ENCODE measurements at places on chromosomes 3 and 15.

GRCh38 chr15:84784262-84784661, 32.9 kb upstream of the ALPK3 start:
- no peak for DNase-seq

DNA sequence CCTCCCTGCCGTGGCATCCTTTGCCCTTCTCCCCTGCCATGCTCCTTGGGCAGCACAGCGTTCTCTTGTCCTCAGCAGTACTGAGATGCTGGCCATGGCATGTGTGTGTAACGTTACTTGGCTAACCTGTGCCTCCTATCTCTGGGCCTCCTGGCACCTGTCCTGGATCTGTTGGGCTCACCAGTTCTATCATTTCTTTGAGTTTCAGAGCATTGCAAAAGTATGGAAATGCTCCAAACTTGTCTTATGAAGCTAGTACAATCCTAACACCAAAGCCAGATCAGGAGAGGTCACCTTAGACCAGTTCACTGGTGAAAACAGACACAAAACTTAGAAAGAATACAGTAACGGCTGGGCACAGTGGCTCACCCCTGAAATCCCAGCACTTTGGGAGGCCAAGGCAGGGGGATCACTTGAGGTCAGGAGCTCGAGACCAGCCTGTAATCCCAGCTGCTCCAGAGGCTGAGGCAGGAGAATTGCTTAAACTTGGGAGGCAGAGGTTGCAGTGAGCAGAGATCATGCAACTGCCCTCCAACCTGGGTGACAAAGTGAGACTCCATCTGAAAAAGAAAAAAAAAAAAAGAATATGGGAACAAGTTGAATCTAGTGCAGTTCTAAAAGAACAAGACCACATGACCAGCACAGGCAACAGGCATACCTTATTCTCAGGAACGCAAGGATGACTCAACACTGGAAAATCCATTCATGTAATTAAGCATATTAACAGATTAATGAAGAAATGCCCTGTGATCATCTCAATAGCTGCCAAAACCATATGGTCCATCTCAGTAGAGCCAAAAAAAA, 62.4 kb upstream of the TRPM1 start:
- DNase-seq, result no peak

GRCh38 chr15:48569591-48570302, 75.8 kb downstream of the FBN1 start:
- no peak for DNase-seq

GRCh38 chr15:69609176-69609575, 156.6 kb downstream of the RPLP1 start:
- no peak for DNase-seq

- no peak for DNase-seq
Measured at GRCh38 chr3:132273036-132273435, 44.2 kb upstream of the ACP3 start.

DNA sequence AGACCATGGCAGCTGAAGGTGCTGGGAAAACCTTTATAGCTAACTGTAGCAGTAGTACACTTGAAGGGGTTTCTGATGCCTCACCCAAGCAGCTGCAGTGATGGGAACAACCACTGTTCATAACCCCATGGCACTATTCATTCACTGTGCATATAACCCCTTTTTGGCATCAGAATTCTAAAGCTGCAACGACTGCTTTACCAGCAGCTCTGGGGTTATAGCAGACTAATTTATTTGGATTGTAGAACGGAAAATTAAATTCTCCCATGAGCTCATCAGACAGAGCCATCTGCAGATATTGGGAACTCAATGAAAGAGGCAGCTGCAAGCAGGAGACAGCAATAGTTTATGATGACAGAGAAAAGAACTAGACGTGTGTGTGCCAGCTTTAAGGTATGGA, 28.6 kb downstream of the TFDP2 start:
- no peak for DNase-seq

GRCh38 chr3:148711981-148712666, 14.4 kb downstream of the AGTR1 start:
- DNase-seq, result no peak

GRCh38 chr15:42066764-42067415, 27.5 kb downstream of the PLA2G4D start:
- peak; percentile 6 for DNase-seq

- DNase-seq, result peak; percentile 23
Measured at GRCh38 chr3:56323986-56324420, 144.3 kb downstream of the ERC2 start.

- peak; percentile 48 for DNase-seq
Measured at GRCh38 chr3:126558336-126559071, at the start of gene C3orf22. C3orf22 (minus strand) TSS chr3:126558932; CDS start chr3:126553390, 5,542 bp downstream.

DNA sequence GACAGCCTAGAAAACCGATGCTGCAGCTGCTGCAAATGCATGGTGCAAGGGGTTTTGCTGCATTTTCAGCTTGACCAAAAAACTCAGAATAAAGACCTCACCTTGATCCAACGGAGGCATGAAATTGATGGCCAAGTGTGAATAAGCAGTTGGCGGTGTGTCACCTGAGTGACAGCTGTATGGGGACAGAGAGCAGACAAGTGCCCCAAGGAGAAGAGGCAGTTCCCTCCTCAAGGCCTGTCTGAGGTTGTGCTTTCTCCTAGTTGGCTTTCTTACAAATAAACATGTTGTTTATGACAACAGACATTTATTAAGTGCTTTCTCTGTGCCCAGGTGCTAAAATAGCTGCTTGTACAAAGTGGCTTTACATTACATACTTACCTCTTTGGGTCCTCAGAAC, 10.3 kb downstream of the PGPEP1L start:
- no peak for DNase-seq

DNA sequence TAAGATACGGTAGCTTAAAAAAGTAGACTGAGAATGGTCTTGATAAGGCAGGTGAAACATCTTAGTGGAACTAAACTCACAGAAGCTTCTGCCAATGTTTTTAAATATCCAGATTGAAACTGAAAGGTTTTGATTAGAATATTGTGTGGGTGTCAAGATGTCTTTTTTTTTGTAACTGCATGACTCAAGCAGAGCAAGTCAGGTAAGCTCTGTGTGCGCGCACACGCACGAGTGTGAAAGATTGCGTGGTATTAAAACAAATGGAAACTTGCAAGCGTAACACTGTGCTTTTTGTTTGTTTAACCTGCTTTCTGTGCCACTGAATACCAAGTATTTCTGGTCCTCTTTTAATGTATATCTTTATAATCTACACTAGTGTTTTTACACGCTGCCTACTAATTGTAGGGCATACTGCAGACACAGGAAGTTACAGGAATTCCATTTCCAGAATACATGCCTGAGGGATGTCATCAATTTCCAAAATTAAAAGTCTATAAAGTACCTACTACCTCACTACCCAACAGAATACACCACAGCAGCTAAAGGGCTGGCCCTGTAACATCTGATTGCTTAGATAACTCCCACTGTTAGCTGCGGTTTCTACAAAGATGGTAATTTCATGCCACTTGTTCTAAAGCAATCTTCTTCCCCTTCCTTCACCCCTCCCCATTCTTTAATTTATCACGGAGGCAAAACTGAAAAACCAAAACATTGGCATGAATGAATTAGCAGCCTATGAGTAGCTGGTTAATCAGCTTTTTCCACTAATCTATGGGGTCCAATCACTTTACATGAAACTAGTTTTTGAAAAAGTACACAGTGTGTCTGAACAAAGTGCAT, 472.8 kb downstream of the SHQ1 start:
- no peak for DNase-seq

DNA sequence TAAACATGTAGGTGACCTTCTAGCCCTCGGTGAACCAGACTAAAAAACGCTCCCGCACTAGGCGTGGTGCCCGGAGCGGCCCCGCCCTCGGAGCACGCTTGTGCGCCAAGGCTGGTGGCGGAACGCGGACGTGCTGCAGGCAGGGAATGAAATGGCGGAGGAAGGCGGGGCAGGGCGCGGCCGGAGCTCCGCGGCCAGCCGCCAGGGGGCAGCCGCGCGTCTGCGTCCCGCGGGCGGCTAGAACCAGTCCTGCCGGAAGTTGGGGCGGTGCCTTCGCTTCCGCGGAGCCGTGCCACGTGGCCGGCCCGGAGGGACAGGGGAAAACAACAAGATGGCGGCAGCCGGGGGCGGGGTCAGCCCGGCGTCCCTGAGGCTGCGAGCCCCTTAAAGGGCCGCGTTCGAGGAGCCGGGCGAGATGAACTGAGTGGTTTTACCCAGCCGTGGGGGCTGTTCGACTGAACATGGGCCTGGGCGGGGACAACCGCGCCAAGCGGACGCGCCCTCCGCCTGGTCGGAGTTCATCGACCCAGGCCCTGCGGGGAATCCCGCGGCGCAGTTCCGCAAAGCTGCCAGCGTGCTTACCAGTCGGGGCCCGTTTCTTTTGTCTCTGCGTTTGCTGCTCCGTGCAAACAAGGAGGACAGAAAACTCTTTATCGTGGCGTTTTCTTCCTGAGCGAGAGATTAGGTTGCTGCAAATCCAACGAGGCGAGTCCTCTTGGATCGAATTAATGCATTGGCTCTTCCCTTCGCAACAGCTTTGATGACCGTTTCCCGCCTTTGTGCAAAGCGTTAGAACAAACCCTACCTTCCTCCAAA, 90.9 kb upstream of the CHD2 start:
- peak; percentile 99 for DNase-seq

- DNase-seq, result no peak
Measured at GRCh38 chr15:81031203-81031602, 30.5 kb downstream of the TLNRD1 start.

- no peak for DNase-seq
Measured at GRCh38 chr3:157333551-157333991, 103.1 kb upstream of the PTX3 start.

GRCh38 chr3:142596726-142597088, 514 bp downstream of the PLS1 start:
- DNase-seq, result no peak

GRCh38 chr3:157501863-157502262, 1.4 kb downstream of the VEPH1 start:
- DNase-seq, result no peak

- no peak for DNase-seq
Measured at GRCh38 chr15:53758412-53758811, 1.1 kb downstream of the WDR72 start.

DNA sequence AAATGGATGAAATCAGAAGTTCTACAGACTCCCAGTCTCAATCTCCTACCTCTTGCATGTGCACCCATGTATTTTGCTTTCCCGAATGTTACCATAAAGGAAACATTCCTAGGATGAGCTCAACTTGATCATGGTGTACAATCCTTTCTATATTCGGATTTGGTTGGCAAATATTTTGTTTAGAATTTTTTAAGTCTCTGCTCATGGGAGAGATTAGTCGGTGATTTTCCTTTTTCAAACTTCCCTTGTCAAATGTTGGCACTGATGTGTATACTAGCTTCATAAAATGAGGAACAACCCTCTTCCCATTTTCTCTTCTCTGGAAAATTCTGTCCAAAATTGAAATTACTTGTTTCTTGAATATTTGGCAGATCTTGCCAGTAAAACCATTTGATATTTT, 317.6 kb upstream of the RASGRP1 start:
- DNase-seq, result no peak

GRCh38 chr3:141996437-141996836, 120.0 kb downstream of the ATP1B3 start:
- no peak for DNase-seq

DNA sequence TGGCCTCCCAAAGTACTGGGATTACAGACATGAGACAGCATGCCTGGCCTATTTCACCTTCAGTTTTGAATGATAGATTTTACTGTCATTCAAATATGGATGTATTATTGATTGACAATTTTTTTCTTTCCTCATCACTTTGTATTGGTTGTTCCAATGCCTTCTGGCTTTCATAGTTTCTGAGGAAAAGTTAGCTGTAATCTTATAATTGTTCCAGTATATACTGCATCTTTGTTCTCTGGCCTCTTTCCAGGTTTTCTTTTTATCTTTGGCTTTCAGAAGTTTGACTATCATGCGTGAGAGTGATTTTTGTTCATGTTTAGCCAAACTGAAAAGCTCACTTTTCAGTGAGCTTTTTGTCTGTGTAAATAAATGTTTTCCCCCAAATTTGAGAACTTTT, 157.1 kb downstream of the RSRC1 start:
- no peak for DNase-seq

GRCh38 chr15:60871731-60872130, 357.4 kb downstream of the RORA start:
- DNase-seq, result no peak

- DNase-seq, result peak; percentile 69
Measured at GRCh38 chr3:44554626-44555592, at the start of gene ZKSCAN7. ZKSCAN7 (plus strand) TSS chr3:44555193; CDS start chr3:44557048, 1,855 bp downstream.

- no peak for DNase-seq
Measured at GRCh38 chr3:108548304-108548703, 37.9 kb upstream of the MYH15 start.

DNA sequence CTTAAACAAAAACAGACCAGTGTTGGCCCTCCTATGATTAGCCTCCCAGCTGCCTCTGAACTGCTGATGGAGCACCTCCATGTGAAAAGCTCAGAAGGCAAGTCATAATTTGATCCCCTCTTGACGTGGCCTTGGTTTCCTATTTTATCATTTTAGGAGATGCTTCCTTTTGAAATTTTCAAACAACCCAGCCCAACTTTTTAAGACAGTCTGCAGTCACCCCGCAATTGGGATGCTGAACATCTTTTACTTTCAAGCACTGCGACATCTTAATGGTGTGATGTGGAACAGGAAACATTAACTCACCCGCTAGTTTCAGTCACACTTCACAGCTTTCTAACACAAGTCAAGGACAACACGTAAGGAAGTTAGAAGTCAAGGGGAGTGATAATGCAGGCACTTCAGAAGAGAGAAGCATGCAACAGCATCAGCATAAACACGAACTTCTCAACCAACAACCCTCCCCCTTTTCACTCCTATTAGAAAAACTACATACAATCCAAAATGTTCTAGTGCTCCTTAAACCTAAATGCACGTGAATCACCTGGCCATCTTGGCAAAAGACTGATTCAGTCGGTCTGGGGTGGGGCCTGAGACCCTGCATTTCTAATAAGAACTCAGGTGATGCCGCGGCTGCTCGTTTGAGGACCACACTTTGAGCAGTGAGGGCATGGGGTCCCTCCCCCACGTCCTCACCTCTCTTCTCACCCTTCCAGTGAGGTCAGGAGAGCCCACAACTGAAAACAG, 161.5 kb downstream of the FOXP1 start:
- DNase-seq, result no peak

GRCh38 chr15:47352217-47352616, 365.1 kb upstream of the SEMA6D start:
- no peak for DNase-seq

DNA sequence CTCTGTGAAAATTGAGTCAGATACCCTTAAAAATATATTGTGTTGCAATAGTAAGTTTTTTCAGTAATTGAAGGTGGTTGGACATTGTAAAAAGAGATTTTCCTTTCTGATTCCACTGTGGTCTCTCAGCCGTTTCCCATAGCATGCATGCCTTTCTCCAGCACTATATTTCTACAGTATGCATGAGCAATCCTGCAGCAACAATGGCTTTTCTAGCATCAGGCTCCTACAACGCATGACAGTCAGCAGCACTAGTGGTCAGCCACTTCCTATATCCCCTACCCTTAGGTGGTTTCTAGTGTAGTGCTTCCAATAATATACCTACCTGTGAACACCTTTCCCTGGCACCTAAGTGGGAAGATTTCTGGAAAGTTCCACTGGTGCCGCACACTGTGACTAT, 55.4 kb upstream of the SNRPN start:
- DNase-seq, result no peak

DNA sequence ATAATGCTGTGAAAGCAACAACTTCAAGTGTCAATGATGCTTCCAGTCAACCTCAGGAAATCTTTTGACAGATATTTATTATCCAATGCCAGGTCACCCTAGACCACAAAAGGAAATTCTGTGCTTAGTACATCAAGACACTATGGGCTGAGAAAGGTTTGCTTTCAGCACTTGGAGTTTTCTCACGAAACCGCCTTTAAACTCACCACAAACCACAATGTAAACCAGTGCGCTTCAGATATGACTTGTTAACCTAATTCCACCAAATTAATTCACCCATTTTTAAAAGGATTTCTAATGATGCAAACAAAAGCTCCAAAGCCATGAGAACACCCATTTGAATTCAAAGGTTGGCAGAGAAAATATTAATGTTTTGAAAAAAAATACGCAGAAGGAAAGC, 292.9 kb upstream of the NR2F2 start:
- DNase-seq, result no peak

All from tibial artery (tissue), 4 donors.